ENCODE measurements at places on chromosomes 1 and 21.

GRCh38 chr1:3518256-3518655 lies 63.8 kb downstream of the ARHGEF16 start:
- no peak for DNase-seq

DNA sequence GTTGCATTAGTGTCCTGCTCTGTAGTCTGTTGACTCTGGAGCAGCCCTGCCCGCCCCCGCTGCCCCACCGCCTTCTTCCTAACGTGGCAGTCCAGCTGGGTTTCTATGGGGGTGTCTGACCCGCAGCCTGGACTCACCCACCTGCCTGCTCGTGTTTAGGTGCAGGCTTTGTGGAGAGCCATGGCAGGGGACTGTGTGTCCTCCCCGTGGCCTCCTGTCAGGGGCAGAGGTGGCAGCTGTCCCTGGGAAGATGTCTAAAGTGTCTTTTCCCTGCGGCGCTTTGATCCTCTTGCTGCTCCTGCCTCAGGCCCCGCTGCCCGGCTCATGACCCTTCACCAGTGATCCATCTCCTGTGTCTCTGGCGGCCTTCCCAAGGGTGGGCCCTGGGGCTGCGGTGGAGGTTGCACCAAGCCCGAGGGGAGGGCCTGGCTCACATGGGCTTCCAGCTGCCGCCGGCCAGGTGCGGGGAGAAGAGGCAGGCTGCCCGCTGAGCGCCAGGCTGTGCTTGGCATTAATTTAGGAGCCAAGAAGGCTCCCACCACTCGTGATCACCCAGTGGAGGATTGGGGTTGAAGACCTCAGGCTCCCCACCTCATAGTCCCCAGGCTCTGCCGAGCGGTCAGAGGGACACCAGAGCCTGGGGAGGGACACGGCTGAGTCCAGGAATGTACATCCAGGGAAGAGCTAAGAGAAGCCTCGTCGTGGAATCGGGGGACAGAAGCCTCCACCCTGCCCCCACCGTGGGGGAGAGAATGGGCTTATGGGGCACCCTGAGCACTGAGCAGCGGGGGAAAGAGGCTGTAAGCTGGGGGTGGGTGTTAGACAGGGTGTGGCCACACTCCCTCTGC lies 44.1 kb downstream of the COL18A1 start:
- DNase-seq: no peak

- no peak for DNase-seq
Measured at GRCh38 chr1:151816548-151817352, 11.5 kb upstream of the LINGO4 start.

DNA sequence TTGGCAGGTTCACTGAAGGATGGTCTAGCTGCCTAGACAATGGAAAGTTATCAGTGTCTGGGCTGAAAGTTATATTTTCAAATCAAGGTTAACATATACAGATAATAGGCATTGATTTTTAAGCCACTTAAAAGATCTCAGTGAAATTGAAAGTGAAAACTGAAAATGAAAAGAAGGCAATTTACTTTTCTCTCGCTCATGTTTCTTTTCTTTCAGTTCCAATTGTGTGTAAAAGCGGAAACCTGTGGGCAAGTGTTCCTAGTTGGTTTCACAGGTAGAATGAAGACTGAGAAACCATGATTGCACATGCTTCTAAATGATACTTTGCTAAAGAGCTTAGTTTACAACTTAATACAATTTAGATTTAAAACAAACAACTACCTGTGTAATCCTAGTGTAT lies 383.7 kb downstream of the ZP4 start:
- no peak for DNase-seq

GRCh38 chr1:115908565-115909274 lies 67.6 kb upstream of the SLC22A15 start:
- no peak for DNase-seq

DNA sequence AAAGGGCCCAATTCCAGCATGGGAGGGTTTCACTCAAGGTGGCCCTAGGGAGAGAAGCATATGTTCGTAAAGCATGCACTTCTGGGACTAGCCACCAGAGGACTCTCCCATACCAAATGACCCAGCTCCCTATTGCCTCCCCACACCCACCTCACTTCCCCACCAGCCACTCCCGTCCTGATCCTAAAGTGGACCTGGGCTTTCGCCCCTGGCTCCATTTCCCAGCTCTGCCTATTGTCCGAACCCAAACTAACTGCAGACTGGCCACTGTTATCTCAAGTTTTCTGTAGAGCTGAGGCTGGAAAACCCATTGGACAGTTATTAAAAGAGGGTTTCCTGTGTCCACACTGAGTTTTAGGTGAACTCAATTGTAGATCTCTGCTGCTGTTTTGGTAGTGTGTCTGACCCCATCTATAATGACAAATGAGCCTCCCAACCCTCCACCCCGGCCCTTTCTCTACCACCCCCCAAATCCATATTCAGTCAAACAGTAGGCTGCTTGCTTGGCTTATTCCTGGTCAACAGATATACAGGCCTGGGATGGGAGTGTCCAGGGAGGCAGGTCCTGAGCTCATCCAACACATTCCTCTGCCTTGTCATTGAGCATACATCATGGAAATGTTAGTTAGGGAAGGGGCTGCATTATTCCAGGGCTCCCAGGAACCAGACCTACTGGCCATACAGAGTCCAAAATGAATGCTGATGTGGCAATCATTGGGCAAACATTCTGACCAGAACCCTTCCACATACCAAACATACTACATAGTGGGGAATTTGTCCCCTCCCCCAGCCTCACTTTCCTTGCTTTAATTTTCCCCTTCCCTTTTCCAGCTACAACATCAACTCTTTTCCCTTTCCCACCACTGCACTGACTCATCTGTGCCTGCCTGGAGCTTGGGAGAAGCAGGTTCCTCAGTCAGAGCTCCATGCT lies 59.2 kb downstream of the ABCA4 start:
- peak; percentile 18 for DNase-seq

DNA sequence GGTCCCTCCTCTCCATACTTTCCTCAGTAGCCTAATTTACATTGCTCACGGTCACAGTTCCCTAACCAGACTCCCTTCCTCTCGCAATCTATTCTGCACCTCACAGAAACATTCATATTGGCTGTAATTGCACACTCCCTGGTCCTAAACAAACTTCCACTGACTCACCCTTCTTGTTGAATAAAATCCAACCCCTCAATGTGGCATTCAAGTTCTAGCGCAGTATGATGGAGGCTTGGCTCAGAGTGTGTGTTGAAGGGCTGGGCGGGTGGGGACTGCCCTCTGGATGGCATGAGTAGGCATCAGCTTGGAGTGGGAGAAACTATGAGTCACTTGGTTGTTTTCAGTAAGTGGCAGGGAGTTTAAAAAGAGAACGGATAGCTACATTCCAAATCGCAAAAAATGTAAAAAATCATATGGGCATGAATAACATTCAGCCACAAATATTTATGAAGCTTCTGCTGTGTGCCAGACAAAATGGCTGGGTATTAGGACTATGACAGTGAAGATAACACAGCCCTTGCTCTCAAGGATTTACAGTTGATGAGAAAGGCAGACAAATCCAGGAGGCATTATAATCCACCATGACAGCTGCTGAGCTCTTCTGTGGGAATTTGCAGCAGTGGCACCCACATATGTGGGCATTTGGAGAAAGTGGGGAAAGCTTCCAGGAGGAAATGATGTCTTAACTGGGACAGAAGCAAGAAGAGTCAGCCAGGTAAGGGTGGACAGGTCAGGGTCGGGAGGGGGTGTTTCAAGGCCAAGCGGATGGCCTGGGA lies 42.2 kb upstream of the LYST start:
- DNase-seq: no peak

DNA sequence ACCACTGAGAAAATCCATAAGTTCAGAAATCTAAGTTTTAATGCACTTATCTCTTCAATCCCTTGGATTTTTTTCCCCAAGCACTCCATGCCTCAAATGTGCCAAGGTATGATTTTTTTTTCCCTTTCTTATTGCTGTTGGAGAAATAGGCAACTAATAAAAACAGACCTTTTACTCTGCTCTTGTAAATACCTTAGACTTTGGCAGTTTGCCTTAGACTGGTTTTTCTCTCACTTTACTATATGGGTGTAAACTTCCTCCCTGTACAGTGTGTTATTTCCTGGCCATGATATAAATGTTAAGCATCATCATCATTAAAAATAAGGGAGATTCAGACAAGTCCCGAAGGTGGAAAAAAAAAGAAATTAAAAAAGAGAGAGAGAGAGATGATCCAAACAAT lies 65.7 kb downstream of the LRRC8C start:
- no peak for DNase-seq

DNA sequence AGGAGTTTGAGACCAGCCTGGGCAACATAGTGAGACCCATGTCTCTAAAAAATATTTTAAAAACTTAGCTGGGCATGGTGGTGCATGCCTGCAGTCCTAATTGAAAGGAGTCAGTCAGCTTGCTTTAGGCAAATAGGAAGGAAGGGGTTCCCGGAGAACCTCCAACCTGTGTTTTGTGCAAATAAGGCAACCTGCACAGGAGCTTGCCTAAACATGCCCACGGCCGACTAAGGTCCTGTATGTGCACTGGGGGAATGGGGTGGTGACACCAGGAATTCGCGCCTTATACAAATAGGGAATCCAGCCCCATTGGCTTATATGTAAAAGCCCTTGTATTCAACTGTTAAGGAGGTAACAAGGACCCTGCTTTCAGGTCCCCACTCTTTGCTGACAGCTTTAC lies 429.2 kb upstream of the ZP4 start:
- no peak for DNase-seq

- DNase-seq: no peak
Measured at GRCh38 chr1:15717418-15718125, 18.5 kb upstream of the SLC25A34 start.

- DNase-seq: no peak
Measured at GRCh38 chr1:94688646-94689045, 131.5 kb upstream of the SLC44A3 start.

DNA sequence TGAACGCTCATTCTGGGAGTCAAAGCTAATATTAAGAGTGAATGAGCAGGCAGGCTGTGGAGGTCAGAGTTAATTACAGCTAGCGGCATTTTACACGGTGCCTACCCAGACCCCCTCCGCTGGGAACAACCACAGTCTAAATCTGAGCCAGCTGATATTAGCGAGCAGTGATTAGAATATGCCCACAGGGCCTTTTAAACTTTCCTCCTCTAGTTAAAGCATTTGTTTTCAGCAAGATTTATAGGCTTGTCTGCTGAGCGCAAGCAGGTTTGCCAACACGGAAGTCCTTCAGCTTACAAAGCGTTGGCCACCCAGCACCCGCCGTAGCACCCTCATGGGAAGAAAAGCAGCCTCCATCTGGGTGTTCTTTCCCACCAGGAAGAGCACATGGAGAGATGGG lies 72.1 kb downstream of the LMX1A start:
- DNase-seq: no peak

- no peak for DNase-seq
Measured at GRCh38 chr21:32463367-32463766, 50.9 kb downstream of the EVA1C start.

DNA sequence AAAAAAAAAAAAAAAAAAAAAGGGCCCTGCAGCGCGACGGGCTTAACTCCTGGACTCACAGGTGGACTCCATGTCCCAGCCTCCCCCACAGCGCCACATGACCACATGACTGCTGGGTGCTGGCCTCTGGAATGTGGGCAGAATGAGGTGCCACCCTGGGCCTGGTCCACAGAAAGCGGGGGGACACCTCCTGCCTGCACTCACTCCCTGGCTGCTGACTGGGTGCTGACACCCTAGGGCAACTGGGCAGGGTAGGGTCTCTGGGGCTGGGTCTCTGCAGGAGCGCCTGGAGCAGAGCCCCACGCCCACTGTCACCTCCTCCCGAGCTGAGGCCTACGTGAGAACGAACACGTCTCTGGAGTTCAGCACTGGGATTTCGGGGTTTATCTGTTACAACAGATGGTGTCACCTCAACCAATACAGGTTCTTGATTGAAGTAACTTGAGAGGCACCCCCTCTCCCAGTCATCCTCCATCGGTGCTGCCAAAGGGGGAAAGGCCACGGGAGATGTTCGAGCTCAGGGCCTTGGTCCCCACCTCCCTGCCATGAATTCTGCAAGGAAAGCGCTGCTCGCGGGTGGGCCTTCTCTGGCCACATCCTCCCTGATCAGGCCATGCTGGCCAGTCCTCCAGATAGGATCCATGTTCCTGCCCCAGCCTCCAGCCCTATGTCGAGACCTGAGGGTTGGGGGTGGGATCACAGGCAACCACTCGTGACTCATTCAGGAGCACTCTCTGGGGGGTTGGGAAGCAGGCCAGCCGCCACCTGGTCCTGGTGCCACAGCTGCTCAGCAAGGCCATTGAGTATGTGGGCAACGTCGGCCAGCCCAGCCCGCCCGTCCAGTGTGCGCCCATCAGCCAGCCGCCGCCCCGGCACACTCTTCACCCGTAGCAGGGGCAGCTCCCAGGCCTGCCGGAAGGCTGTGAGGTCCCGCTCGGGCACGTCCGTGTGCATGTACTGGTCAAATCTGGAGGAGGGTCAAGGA lies 5.4 kb downstream of the CPLANE2 start:
- no peak for DNase-seq

- DNase-seq: no peak
Measured at GRCh38 chr1:13867603-13868002, 167.6 kb downstream of the PRDM2 start.

GRCh38 chr1:245485996-245486395 lies 331.2 kb downstream of the KIF26B start:
- no peak for DNase-seq

- no peak for DNase-seq
Measured at GRCh38 chr1:9269078-9269501, 23.6 kb upstream of the SPSB1 start.

GRCh38 chr1:44630116-44630515 lies 44.2 kb downstream of the TMEM53 start:
- DNase-seq: no peak

- DNase-seq: peak; percentile 64
Measured at GRCh38 chr1:3170561-3171453, 101.8 kb downstream of the PRDM16 start.

GRCh38 chr1:62358665-62359373 lies 39.6 kb upstream of the KANK4 start:
- no peak for DNase-seq

DNA sequence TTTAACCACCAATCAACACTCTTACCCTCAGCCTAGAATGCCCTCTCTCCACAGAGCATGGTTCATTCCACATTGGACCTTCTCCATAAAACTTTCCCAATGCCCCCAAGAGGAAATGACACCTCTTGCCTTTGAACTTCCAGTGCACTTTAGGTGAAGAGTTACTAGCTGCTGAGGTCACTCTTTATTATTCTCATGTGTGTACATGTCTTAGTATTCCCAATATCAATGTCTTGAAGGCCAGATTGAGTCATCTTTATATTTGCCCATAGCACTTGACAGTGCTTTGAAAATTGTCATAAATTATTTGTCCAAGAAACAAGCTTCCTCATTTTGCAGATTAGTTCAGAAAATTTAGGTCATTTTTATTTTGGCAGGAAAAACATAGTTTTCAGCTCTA lies 8.1 kb upstream of the DNASE2B start:
- no peak for DNase-seq

Data from substantia nigra (tissue), 51 donors.